ENCODE measurements at places on chromosomes 2 and 18.

DNA sequence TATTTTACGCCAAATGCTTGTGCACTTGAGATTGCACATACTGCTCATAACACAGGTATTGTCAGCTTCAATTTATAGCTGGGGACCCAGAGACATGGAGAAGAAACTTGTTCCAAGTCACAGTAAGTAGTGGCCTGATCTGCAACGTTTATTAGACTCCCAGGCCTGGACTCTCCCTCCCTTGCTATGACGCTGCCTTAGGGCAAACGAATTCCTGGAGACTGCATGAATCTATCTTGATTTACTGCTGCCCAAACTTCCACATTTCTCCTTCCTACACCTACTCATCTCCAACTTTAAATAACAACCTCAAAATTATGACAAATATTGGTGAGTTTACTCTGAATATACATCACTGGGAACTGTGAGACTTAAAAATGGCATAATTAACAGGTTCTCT, 145.1 kb upstream of the CCDC195 start:
- no peak for DNase-seq

GRCh38 chr2:45329045-45329677, 281.9 kb downstream of the SRBD1 start:
- no peak for DNase-seq

DNA sequence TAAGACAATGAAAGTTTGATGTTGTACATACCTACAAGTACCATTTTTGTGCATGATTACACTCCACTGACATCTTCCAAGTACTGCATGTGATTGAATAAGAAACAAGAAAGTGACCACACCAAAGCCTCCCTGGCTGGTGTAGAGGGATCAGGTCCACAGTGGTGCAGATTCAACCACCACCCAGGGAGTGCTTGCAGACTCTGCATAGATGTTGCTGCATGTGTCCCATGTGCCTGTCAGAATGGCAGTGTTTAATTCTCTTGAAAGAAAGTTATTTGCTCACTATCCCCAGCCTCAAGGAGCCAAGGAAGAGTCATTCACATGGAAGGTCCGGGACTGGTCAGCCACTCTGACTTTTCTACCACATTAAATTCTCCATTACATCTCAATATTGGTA, 114.5 kb downstream of the MMADHC start:
- DNase-seq: no peak

GRCh38 chr2:123993728-123994323, 31.3 kb upstream of the CNTNAP5 start:
- no peak for DNase-seq

- no peak for DNase-seq
These were observed 4.2 kb downstream of the IRS1 start for GRCh38 chr2:226795281-226796011.

- no peak for DNase-seq
These were observed 59.3 kb upstream of the MYO3B start for GRCh38 chr2:170118641-170119040.

- peak; percentile 16 for DNase-seq
These were observed 384.6 kb downstream of the STK39 start for GRCh38 chr2:167862782-167863181.

GRCh38 chr2:63780518-63781155, 61.1 kb upstream of the UGP2 start:
- DNase-seq: no peak

- peak; percentile 0 for DNase-seq
These were observed 228.6 kb upstream of the DOK6 start for GRCh38 chr18:69172046-69172445.

- DNase-seq: peak; percentile 97
These were observed 79.4 kb upstream of the ZNF532 start for GRCh38 chr18:58785171-58785805.

DNA sequence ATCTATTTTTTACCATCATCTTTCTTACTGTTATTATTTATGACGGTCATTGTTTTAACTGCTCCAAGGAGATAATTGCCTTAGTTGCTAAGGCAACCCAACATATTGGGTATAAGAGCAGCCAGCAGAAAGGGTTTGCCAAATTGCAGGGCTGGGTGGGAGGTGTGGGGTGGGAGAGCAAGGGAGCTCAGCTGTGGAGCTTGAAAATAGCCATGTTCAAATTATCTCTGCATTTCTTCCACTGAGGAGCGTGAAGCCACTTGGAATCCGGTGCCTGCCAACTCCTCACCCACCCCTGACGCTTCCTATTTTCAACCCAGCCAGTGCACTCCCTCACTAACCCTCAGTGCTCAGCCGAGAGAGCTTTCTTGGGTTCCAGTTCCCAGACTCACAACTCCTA, 60.8 kb downstream of the SETBP1 start:
- no peak for DNase-seq

- DNase-seq: no peak
These were observed 71.3 kb upstream of the SETBP1 start for GRCh38 chr18:44609181-44609941.

DNA sequence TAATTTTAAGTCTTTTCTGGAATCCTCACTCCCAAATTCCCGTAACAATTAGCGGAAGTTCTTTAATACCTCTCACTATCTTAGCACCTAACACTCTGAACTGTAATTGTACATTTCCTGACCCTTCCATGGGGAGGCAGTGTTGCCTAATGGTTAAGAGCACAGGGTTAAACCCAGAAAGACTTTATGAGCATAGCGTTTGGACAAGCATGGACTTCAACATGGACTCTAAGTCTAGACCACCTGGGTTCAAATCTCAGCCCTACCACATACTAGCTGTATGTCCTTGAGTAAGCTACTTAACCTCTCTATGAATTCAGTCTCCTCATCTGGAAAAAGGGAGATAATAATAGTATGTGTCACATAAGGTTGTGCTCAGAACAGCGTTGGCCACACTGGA, 13.0 kb downstream of the ANTXR1 start:
- DNase-seq: no peak

DNA sequence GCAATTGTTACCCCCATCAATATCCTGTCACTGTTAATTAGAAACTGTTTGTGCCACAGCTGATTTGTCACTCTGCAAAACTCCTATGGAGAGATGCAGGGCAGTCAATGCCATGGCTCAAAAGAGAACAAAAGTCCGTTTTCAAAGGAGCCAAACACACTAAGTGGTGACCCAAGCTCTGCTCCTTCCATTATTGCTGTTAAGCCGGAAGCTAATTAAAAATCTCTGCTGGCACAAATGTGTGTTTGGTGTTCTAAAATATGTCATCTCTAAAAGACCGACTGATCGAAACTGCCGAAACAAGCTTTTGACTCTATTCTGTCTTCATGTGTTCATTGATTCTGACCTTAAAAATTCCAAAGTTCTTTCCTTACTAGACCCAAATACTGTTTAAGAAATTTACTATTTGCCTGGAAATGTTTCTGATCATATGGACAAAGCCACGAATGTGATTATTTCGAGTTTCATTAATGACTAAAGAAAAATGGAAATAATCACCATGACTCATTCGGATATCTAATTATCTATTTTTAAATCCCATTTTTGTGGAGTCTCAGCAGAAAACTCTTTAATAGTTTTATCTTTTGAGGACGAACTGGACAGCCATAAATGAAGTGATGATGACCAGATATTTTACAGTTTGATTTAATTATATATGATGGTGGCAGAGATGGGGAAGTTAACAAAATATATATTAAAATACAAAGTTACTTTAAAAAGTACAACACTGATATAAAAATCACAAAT, 287.6 kb downstream of the SOCS6 start:
- no peak for DNase-seq

DNA sequence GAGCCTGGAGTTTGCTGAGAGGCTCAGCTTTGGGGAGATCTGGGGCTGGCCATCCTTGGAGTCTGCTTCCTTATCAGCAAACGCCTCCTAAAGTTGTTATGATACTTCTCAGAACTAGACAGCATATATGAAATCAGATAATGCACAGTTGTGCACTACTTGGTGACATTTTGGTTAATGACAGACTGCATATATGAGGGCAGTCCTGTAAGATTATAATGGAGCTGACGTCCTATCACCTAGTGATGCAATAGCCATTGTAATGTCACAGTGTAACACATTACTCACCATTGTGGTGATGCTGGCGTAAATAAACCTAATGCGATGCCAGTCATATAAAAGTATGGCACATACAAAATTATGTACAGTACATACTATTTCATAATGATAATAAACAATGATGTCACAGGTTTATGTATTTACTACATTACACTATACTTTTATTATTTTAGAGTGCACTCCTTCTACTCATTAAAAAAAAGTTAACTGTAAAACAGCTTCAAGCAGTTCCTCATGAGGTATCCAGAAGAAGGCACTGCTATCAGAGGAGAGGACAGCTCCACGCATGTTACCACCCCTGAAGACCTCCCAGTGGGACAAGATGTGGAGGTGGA, 298.1 kb upstream of the REV1 start:
- no peak for DNase-seq

DNA sequence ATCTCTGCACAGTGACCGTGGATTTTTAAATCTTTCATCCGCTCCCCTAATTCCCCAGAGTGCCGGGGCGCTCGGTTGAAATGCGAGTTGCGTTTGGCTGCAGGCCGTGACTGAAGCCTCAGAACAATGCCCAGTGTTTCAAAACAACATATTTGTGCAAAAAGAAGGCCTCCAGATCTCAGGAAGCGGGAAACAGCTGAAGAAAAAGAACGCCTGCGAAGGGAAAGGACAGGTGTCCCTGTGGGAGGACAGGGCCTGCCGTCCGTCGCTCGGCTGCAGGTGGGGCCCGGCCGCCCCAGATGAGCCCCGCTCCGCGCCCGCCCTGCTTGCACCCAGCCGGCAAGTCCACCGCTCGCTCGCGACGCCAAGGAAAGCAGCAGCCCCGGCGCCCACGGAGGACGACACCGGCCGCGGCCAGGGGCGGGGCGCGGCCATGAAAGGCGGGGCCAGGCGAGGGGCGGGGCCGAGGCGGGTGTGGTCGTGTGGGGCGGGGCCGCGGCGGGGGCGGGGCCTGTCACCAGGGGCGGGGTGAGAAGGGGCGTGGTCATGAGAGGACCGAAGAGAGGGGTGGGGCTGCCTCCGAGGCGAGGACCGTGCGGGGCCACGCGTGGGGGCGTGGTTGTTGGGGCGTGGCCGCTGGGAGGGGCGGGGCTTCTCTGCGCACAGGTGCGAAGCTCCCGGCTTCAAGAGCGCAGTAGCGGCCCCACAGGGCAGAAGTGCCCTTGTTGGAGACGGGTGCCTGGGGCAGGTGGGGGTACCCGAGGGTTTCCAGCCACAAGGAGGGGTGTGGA, 17.6 kb upstream of the BOK start:
- DNase-seq: no peak

DNA sequence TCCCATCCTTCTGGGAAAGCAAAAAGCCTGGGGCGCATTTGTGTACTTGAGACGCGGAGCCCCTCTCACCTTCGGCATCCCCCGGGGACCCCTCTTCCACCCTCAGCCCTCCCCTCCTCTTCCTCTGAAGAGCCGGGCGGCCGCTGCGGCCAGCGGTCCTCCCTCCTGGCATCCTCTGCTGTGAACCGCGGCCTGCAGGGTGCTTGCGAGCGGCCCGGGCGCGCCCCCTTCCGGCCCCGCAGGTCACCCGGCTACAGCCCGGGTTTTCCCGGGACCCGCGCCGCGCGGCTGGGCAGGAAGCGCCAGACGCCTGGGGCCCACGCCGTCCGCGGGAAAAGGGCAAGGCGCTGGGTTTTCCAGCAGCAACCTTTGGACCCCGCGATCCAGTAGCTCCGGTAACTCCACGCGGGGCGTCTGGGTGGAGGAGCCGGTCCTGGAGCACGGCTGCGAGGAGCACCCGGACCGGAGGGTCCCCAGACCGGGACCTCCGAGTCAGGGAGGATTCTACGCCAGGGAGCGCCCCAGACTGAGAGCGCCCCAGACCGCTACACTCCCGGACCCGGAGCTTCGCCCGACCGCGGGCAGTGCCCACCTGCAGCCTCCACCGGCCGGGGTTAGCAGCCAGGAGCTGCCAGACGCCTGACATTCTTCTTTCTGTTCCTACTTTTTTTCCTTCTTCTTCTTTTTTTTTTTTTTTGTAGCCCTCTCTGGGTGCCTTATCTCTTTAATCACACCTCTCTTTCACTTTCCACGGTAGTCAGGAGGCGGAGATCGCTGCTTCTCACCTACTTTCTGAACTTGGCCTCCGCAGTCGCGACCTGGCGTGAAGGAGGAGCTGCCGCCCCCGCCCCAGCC, at the start of gene IL18R1:
Gene IL18R1, plus strand, starts transcription at position 271 of the 855 bp plus-strand sequence. CDS start 6,865 bp downstream, outside the sequence.
- DNase-seq: no peak

DNA sequence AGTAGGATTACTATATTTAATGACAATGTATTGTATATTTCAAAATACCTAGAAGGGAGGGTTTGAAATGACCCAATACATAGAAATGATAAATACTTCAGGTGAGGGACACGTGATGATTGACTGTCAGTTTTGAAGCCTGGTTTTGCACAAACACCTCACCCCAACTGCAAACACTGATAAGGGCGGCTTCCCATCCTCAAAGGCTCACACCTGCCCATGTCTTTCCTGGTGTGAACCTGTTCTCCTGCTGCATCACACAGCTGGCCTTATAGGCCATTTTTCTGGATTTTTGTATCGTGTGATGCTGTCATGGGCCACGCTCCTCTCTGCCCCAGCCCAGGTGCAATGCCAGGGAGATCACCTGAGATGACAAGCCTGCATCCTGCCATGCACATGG, 166.5 kb upstream of the NCK2 start:
- DNase-seq: no peak

- DNase-seq: no peak
These were observed 13.8 kb downstream of the ROCK2 start for GRCh38 chr2:11330457-11331142.

GRCh38 chr2:132824716-132825115, 154.7 kb upstream of the LYPD1 start:
- no peak for DNase-seq

Data from epithelial cell of prostate (primary cell).